Memory B cell (primary cell): ENCODE measurements at places on chromosomes 11 and 22.

GRCh38 chr11:104725796-104726408 lies 172.4 kb downstream of the CASP12 start:
- H3K4me1 ChIP-seq, result no peaks in the 10 kb centered on the region
- H3K27me3 ChIP-seq, result no peaks in the 10 kb centered on the region
- H3K27ac ChIP-seq, result no peak overlapping the region
- no peak overlapping the region for H3K4me3 ChIP-seq
- DNase-seq, result no peak

- no peaks in the 10 kb centered on the region for H3K36me3 ChIP-seq
- H3K4me3 ChIP-seq, result no peak overlapping the region
- peaks cover 3% of the 10 kb centered on the region for H3K4me1 ChIP-seq
- H3K27ac ChIP-seq, result no peak overlapping the region
These were observed 1032.7 kb upstream of the TENM4 start for GRCh38 chr11:80473562-80473961.

DNA sequence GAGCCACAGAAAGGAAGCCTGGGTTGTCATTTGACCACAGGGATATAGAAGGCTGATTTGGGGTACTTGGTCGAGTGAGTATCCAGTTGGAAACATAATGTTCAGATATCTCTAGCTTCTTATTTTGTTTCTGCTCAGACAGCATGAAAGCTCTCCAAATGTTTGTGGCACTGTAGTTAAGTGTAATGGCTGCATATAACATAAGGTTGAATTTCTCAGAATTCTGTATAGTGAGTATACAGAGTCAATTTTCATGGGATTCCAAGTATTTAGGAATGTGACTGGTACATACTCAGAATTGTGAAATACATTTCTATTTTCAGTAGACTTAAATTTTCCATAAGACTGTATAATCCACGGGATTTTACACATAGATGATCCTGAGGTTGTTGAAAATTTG lies 2102.1 kb upstream of the RAG2 start:
- DNase-seq, result no peak
- no peaks in the 10 kb centered on the region for H3K36me3 ChIP-seq
- H3K4me1 ChIP-seq, result no peaks in the 10 kb centered on the region
- H3K4me3 ChIP-seq, result no peak overlapping the region

DNA sequence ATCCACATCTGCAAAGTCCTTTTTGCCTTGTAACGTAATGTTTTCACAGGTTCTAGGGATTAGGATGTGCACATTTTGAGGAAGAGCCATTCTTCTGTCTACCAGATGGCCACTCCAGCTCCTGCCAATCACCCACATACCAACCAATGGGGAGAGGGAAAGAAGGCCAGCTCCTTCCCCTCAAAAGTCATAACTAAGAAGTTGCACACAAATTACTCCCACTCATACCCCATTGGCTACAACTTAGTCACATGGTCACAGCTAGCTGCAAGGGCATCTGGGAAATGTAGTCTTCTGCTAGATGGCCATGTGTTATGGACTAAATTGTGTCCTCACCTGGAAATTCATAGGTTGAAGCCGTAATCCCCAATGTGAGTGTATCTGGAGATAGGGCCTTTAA lies 15.4 kb upstream of the MYOD1 start:
- DNase-seq, result no peak
- no peak overlapping the region for H3K27ac ChIP-seq
- H3K4me3 ChIP-seq, result no peak overlapping the region
- no peaks in the 10 kb centered on the region for H3K4me1 ChIP-seq
- H3K36me3 ChIP-seq, result no peaks in the 10 kb centered on the region

DNA sequence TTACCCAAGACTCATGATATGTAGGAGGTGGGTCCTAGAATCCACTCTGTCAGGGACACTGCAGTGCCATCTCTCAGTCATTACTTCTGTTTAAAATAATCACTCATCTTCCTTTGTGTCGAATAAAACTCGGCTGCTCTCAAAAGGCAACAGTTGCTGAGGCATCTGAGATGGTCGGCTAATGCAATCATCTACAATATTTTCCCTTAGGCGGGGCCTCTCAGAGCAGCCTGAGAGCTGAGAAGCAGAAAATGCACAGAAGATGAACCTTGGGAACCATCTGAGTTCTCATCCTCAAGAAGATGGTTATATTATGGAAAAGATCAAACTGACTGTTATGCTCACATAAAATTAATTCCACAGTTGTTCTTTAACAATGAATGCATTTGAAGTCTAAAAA lies 1518.2 kb upstream of the TENM4 start:
- DNase-seq, result no peak
- no peak overlapping the region for H3K4me3 ChIP-seq
- H3K36me3 ChIP-seq, result no peaks in the 10 kb centered on the region

- peaks cover 59% of the 10 kb centered on the region for H3K36me3 ChIP-seq
- no peak overlapping the region for H3K27ac ChIP-seq
- no peaks in the 10 kb centered on the region for H3K27me3 ChIP-seq
- peaks cover 2% of the 10 kb centered on the region for H3K4me1 ChIP-seq
These were observed 76.8 kb upstream of the ADORA2A start for GRCh38 chr22:24350627-24351026.
